ENCODE measurements at places on chromosomes 1 and 21. TPM values are rescaled to one million over a fixed set of nuclear protein-coding genes. Genes with fewer than 3 reads are reported as not detected.

The DCST2 gene
- total RNA-seq = 0.77 TPM

DNA sequence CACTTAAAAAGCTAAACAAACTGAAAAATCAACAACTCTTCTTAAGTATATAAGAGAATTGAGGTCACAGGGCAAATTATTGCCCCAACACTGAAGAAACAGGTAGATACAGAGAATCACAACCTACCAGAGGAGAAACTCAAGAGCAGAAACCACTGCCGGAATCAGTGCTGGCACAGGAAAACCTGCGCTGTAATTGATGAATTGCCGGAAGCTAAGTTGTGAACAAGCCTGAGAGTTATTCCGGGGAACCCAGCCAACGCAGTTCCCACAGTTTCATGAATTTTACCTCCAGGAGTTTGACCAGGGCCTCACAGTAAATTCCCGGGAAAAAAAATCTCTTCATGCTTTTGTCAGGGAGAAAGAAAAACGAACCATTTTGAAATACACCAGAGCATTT lies 657.1 kb upstream of the BRINP3 start:
- no peaks in the 10 kb centered on the region for H3K36me3 ChIP-seq
- H3K4me3 ChIP-seq = no peak overlapping the region
- no peaks in the 10 kb centered on the region for H3K27me3 ChIP-seq

GRCh38 chr1:230295367-230295766 lies 130.8 kb downstream of the PGBD5 start:
- peaks cover 16% of the 10 kb centered on the region for H3K4me1 ChIP-seq
- H3K36me3 ChIP-seq = no peaks in the 10 kb centered on the region
- no peak overlapping the region for H3K4me3 ChIP-seq
- no peak overlapping the region for H3K27ac ChIP-seq
- H3K27me3 ChIP-seq = no peaks in the 10 kb centered on the region

DNA sequence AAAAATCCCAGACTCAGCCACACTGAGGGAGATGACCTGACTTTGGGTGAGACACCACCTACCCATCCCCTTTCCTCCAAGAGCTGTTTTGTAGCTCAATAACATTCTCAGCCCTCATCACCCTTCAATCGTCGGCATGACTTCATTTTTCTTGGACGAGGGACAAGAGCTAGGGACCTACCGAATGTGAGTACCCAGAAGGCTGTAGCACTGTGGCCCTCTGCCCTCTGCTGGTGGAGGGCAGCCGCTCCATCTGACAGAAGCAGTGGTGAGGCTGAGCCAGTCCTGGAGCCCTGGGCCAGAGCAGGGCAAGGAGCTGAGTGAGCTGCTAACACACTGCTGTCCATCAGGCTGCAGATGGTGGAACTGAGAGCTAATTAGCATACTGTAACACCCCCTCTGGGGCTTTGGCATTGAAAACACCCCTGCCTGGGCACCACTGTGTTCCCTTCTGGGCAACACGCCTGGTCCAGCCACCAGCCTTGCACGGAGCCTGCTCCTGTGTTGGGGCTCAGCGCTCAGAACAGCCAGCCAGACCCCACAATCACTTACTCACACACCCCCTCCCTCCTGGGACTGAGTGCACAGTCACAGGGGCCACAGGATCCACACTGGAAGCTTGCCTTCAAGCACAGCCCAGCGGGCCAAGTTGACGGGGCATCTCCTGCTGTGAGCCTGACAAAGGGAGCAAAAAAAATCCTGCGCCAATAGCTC lies 18.3 kb upstream of the ALPL start:
- H3K4me3 ChIP-seq = no peak overlapping the region
- no peak overlapping the region for H3K27ac ChIP-seq
- H3K4me1 ChIP-seq = no peaks in the 10 kb centered on the region

- H3K27ac ChIP-seq = peak overlapping the region; percentile 3
- H3K36me3 ChIP-seq = no peaks in the 10 kb centered on the region
- H3K4me3 ChIP-seq = peak overlapping the region; percentile 24
- no peaks in the 10 kb centered on the region for H3K27me3 ChIP-seq
Measured at GRCh38 chr21:25790122-25790877, 55.5 kb downstream of the GABPA start.
